CD4-positive, alpha-beta T cell (primary cell): ENCODE measurements at places on chromosomes 6 and 20. TPM values are rescaled to one million over a fixed set of nuclear protein-coding genes. Genes with fewer than 3 reads are reported as not detected.

DNA sequence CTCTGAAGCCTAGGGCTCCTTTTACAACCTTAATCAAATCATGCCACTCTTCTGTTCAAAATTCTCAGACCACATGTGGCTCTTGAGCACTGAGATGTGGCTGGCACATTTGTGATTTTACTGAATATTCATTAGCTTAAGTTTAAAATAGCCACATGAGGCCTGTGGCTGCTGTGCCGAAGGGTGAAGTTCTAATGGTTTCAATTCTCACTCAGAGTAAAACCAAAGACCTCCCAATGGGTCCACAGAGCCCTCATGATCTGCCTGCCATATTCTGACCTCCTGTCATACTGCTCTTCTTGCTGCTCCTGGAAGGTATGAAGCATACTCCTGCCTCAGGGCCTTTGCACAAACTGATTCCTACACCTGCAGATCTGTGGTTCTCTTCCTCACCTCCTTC is 7.8 kb upstream of the CST3 start:
- H3K27me3 ChIP-seq = no peaks in the 10 kb centered on the region
- H3K27ac ChIP-seq = no peak overlapping the region
- H3K4me1 ChIP-seq = no peaks in the 10 kb centered on the region
- H3K4me3 ChIP-seq = no peak overlapping the region
- no peaks in the 10 kb centered on the region for H3K36me3 ChIP-seq

DNA sequence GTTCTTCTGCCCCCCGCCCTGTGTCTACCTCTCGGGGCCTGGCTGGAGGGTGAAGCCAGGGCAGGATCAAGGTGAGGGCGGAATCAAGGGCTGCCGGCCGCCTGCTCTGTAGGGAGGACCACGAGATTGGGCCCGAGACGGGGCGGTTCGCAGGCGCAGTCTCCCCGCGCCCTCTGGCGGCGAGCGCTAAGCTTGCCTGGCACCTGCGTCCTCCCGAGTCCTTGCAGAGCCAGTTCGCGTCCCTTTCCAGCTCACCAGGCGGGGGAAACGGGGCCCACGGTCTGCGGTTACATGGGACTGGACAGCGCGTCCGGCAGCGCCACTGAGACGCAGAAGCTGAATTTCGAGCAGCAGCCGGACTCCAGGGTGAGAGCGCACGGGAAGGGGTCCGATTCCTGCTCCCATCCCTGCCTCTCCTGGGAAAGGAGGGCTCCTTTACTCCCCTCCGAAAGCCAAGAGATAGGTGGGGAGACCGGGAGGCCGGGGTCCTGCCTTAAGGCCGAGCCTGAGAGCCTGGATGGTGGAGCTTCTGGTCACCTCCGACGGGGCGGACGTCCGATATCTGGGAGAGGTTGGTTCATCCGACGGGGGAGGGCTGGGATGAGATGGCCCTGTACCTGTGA is 3.6 kb upstream of the MATN4 start:
- peak; percentile 37 for DNase-seq
- H3K27me3 ChIP-seq = peaks cover 33% of the 10 kb centered on the region
- no peak overlapping the region for H3K4me3 ChIP-seq
- H3K27ac ChIP-seq = no peak overlapping the region
- no peaks in the 10 kb centered on the region for H3K36me3 ChIP-seq
- peaks cover 8% of the 10 kb centered on the region for H3K4me1 ChIP-seq

DNA sequence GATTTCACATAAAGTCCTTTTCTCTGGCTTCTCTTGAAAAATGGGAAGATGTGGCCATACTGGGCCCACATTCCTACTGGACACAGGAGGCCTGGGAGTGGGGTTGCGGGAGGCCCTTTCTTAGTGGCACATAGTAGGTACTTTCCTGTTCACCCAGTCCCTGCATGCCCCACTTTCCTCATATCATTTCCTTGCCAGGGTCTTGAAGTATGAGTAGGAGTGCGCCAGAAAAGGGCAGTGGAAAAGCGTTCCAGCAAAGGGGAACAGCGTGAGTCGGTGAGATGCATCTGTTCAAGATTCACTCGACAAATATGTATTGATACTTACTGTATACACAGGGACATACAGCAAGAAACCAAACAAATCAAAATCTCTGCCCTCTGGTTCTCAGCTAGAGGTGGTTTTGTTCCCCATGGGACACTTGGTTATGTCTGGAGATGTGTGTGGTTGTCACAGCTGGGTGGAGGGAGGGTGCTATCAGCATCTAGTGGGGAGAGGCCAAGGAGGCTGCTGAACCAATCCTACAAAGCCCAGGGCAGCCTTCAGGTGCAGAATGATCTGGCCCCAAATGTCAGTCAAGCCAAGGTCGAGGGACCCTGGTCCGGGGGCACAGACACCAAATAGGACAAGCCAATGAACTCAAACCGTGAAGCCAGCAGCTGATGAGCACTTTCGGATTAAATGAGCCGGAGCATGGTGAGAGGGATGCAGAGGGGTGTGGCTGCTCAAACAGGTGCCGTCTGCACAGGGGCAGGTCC is 151.4 kb downstream of the CEBPB start:
- H3K4me3 ChIP-seq = no peak overlapping the region
- no peaks in the 10 kb centered on the region for H3K27me3 ChIP-seq
- no peaks in the 10 kb centered on the region for H3K36me3 ChIP-seq

GRCh38 chr6:49787176-49787575 is at the start of gene PGK2:
TSS of gene PGK2 (minus strand) at chr6:49787285. CDS start at chr6:49787187, 98 bp downstream.
- no peak within 1 kb of the TSS for H3K27ac ChIP-seq
- no peak within 1 kb of the TSS for H3K4me3 ChIP-seq
- H3K4me1 ChIP-seq = no peaks in the 10 kb centered on the region
- no peaks in the 10 kb centered on the region for H3K36me3 ChIP-seq
- DNase-seq = no peak

DNA sequence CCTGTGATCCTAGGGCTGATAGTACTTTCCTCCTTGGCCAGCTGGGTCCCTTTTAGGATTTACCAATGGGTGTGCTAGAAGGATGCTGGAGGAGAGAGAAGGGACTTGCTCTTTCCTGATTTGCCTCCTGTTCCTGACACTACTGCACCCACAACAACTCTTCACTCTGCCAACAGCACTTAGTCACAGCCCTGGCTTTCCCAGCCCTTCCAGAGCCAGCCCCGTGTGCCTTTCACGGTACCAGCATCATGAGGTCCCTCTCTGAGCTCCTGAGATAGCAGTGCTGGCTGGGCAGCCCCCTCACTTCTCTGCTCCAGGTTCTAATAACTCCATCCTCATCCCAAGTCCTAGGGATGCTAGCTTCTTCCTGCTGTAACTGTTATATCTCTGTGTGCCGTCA is 80.9 kb downstream of the DNAH8 start:
- H3K27me3 ChIP-seq = peaks cover 12% of the 10 kb centered on the region
- no peaks in the 10 kb centered on the region for H3K4me1 ChIP-seq
- H3K4me3 ChIP-seq = no peak overlapping the region
- no peaks in the 10 kb centered on the region for H3K36me3 ChIP-seq
- no peak for DNase-seq

Gene VNN1
- total RNA-seq = not detected

- no peak overlapping the region for H3K4me3 ChIP-seq
- H3K27ac ChIP-seq = no peak overlapping the region
- DNase-seq = no peak
- H3K4me1 ChIP-seq = no peaks in the 10 kb centered on the region
Measured at GRCh38 chr20:39619271-39619785, 657.2 kb downstream of the DHX35 start.

Gene E2F1
- 1.6 TPM for total RNA-seq

DNA sequence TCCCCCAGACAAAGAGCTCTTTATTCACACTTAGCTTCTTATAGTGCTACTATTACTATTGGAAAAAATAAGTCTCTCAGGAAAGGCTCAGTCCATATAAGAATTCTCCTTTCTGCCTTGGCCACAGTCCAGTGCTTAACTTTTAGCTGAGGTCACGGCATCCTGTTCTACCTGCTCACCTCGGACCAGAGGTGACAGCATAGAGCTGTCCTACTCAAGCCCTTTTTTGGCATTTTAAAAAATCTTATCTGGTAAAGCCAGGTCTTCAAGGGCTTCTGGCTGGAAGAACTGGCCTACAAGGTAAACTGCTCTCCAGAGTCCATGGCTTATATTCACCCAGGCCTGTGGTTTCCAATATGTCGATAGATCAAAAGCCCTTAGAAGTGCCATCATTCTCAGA is 109.7 kb downstream of the RCAN2 start:
- peaks cover 3% of the 10 kb centered on the region for H3K4me1 ChIP-seq
- H3K27ac ChIP-seq = no peak overlapping the region
- peaks cover 9% of the 10 kb centered on the region for H3K27me3 ChIP-seq
- H3K4me3 ChIP-seq = no peak overlapping the region
- DNase-seq = no peak
